Activated naive CD4-positive, alpha-beta T cell (primary cell): ENCODE measurements at places on chromosomes 6 and 20.

GRCh38 chr6:83914953-83915352 is 55.5 kb downstream of the CYB5R4 start:
- no peak for DNase-seq

DNA sequence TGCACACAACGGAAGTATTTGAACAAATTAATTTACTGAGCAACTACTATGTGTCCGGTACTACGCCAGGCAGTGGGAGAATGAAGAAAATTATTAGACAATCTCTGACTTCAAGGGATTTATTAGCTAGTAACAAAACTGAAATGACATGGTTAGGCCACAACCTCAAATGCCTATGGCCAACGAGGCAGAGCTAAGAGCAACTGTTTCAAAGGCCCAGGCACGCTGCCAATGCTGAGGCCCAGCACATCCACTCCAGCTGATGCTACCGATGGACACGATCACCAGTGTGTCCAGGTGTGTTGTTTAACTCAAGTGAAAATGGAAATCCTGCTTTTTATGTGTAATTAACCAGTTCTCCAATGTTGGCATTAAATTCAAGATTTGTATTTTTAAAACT is 420.9 kb downstream of the PRKN start:
- no peak for DNase-seq

DNA sequence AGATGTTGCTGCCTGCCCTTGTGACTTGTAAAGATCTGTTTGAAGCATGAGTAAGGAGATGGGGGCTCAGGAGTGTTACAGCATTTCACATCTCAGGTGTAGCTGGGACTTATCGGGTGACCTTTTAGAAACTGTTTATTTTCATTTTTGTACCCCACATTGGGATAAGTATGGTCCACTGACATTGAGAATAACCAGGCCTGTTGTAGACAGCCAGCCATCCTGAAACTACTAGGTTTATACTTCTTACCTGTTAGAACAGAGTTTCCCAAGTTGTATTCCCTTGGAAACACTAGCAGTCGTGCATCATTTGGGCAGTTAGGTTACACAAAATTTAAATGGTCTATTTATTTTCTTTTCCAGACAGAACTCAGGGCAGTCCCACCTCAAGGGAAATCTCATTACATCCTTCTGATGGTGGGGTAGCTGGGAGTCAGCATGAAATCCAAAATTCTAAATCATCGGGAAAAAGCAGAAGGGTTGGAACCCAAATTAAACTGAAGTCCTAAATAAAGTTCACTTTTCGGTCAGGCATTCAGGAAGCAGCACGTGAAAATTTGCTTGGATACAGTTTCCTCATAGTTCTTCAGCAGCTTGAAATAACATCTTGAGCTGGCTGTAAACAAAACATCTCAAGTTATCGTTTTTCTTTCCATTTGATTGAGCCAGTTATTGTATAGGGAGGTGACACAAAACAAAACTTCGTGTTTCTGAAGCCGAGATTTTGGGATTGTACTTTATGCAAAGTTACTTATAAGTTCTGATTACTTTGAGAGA is 30.5 kb downstream of the FOXO3 start:
- no peak for DNase-seq

- no peak for DNase-seq
Measured at GRCh38 chr6:135657207-135657606, 159.7 kb upstream of the AHI1 start.

GRCh38 chr6:81625216-81625615 is 127.3 kb downstream of the TENT5A start:
- DNase-seq, result no peak

DNA sequence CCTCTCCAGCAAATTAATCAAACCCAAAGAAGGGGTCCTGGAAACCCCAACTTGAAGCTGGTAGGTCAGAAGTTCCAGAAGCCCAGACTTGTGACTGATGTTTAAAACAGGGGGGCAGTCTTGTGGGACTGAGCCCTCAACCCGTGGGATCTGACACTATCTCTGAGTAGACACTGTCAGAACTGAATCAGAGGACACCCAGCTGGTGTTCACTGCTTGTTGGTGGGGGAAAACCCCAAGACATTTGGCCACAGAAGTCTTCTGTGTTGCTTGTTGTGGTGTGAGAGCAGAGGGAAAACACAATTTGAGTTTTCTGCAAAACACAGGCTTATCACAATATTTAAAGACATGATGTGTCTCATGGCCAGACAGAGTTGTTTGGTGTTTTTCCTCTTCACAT is 29.9 kb downstream of the KIF13A start:
- no peak for DNase-seq

GRCh38 chr6:35955970-35956369 is 35.1 kb upstream of the SRPK1 start:
- DNase-seq, result no peak

- no peak for DNase-seq
Measured at GRCh38 chr6:128483472-128484135, 36.8 kb downstream of the PTPRK start.

- no peak for DNase-seq
Measured at GRCh38 chr20:21490105-21490504, 23.8 kb downstream of the NKX2-2 start.

GRCh38 chr20:47778398-47779354 is 6.6 kb downstream of the SULF2 start:
- DNase-seq, result no peak

DNA sequence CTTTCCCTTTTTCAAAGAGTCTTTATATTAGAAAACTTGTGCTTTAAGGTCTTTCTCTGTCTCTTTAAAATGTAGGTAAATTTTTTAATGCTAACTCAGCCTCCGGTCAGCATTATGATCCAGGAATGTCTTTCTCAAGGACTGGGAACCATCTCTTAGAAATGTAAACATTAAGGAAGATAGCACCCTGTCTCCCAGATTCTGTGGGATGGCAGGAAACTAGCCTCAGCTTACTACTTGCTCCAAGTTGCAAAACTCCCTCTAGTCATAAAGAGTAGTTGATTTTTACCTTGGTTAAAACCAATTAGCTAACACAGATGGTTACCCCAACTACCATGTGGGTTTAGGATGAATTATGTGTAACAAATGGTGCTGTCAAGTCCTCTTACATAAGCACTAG is 4.7 kb upstream of the TAAR1 start:
- no peak for DNase-seq

- DNase-seq, result no peak
Measured at GRCh38 chr6:147287869-147288271, 83.7 kb downstream of the STXBP5 start.

GRCh38 chr6:165872811-165873210 is 209.8 kb upstream of the PDE10A start:
- no peak for DNase-seq

DNA sequence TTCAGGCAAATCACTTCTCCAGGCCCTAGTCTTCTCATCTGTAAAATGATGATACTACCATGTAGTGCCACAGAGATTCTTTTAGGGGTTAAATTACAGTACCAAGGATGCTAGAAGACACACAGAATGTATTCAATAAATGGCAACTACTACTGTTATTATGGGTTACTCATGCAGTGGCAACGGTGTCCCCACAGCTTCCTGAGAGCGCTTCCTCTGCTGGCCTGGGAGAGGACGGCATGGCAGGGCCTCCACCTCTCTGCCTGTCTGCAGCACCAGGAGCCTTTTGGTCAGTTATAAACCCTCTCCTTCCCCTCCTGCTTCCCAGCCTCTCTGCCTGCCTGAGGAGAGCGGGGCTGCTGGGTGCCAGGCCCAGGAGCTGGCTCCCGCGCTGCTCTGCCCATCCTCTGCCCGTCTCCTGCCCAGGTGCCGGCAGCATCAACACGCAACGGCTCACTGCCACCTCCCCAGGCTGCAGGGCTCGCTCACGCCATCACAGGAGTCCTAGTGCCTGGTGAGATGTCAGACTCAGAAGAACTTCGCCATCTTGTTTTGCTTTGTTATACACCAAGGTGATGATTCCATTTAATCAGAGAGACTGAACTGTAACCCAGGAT is 170.6 kb downstream of the FOXC1 start:
- DNase-seq, result no peak

GRCh38 chr20:32356622-32357374 is 1.3 kb upstream of the ASXL1 start:
- no peak for DNase-seq

- no peak for DNase-seq
Measured at GRCh38 chr6:152575621-152576150, 61.5 kb downstream of the SYNE1 start.

- DNase-seq, result no peak
Measured at GRCh38 chr6:73565767-73566485, 45.1 kb upstream of the EEF1A1 start.

DNA sequence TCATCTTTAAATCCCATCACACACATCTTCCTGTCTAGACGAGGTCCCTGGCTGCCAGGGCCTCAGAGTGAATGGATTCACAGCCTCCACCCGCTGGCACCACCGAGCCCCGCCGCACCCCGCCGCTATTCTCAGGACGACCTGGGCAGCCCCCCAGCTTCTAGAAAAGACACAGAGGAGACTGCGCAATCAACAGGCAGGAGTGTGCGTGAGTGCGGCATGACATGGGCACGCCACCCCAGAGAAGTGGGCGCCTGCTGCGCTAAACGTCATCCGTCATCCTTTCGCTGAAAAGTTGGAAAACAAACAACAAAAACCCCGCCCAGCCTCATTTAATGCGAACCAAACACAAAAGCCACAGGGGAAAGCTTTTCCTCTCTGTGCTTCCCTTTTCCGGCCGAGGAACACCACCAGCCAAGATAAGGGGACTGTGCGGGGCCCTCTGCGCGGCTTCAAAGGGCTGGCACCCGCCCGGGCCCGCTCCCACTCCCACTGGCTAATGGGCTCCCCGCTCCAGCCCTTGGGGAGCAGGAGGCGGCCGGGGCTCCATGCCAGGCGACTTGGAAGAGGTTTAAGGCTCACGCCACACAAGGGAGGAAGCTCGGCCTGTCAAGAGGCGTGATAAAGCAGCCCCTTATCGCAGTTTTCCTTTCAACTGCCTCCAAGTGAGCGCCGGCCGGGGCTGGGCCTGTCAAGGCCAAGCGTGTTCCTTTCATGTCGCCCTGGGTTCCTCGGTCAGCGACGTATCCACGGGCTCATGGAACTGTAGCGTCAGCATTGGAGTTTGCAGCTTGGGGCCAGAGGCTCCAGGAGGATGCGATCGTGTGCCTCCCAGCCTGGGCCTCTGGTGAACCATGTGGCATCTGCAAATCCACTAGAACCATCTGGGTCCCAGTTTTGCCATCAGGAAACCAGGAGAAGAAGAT is 50.1 kb downstream of the NFATC2 start:
- no peak for DNase-seq

DNA sequence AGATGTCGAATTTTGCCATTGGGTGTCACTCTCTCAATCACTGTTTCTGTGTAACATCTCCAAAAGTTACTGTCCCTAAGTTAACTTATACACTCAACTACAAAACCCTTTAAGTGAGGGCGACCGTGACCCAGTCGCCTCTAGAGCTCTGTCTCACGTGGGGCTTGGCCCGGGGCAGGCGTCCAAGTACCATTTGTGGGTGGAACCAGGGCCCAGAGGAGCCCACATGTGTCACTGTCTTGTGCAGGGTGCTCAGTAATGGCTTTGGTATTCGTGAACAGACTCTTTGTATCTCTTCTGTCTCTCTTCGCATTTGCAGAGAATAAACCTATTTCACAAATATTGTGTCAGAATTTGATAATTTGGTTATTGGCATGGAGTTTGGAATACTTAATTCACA is 109.9 kb upstream of the THBS2 start:
- no peak for DNase-seq

DNA sequence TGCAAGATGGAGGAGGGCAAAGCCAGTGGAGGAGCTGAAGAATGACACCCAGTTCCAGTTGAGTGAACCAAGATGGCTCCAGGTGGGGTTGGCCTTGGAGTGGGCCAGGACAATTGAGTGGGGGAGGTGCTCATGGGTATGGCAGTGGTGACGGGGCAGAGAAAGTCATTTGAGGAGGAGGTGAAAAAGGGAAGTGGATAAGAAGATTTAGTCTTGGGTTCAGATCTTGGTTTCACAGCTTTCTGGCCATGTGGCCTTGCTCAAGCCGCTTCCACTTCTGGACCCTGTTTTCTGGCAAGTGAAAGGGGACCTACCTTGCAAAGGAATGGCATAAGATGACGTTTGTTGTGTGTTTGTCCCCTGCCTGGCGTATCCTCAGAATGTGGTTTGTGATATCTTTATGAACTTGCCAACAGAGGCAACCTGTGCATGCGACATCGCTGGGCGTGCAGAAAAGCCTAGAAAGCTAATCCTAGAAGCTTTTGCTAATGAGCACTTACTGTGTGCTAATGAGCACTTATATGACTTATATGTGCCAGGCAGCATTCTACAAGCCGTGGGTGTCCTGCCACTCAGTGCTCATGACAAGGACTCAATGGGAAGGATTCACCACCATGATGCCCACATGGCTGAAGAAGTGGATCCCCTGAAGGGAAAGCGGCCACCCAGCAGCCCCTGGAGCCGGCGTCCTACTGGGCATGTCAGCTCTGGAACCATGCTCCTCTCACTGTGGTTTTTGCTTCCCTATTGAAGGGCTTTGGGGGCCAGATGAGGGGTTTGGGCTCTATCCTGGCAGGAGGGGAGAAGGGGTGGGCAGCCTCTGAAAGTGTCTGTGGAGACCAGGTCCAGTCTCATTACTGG is 23.6 kb upstream of the STX16 start:
- no peak for DNase-seq

DNA sequence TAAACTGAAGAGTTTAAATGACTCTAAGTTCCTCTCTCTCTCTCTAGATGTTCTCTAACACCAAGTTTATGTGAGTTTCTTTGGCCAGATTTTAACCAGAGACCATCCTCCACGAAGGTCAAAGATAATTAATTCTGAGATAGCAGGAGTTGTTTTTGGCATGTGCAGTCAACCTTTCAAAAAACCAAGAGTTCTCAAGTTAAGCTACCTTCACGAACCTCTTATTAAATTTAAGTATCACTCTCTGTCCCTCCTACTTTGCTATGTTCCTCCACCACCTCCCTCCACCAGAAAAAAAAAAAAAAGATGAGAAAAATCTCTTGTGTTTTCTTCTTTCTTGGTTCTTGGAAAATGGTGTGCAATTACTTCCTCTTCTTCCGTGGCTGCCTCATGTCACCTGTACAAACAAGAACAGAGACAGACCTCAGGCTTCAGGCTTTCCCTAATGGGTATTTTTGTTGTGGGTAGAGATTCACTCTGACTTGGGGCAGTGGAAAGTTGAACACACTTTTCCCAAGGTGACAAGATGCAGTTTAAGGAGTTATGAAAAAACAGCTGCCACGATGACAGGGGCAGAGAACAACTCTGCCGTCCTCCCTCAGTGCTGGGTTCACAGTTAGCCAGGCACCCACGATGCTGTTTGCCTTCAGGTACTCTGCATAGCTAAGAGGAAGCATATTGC is 64.3 kb downstream of the ADTRP start:
- no peak for DNase-seq
